MG63 (cell line): ENCODE measurements at places on chromosomes 4 and X. TPM values are rescaled to one million over a fixed set of nuclear protein-coding genes. Genes with fewer than 3 reads are reported as not detected.

IL2RG gene
- not detected in 2 replicates for total RNA-seq

DNA sequence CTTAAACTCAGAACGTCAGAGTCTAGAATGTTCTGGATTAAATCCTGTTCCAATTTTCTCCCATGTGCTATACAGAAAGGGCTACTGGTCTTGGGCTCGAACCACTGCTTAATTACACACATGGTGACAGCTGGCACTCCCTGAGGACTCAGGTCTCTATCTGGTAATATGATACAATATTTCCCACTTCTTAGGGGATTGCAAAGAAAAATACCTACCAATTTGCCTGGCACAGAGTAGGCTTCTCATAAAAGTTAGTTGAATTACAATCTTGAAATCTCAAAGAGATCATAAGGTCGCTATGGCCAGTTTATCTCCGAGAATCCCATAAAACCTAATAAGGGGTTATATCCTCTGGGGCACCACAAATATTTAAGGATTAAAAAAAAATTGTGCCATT lies 8.6 kb downstream of the GPM6B start:
- no peak for DNase-seq

- DNase-seq, result no peak
These were observed 534.5 kb downstream of the GLUD2 start for GRCh38 chrX:121581885-121582284.

DNA sequence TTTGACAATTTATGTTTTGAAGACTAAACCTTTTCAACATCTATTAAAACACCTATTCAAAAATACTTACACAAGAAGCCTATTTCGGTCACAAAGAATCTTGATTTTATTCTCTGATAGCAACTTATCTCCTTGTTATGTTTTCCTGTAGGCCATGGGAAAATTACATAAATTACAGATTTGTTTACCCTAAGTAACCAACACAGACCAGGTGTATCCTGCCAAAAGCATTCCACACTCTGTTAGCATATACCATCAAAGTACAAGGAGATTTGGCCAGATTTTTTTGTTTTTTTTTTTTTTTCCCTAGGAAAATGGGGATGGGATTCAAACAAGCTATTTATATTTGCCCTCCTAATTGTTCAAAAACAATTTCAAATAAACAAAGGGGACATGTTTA lies 497.9 kb upstream of the MAGEB18 start:
- no peak for DNase-seq

- DNase-seq, result peak; percentile 51
These were observed 60.5 kb upstream of the TRIM2 start for GRCh38 chr4:153143527-153144348.

ZDHHC15 gene
- total RNA-seq, result not detected in 2 replicates
